ENCODE measurements at places on chromosomes 5 and 9.

DNA sequence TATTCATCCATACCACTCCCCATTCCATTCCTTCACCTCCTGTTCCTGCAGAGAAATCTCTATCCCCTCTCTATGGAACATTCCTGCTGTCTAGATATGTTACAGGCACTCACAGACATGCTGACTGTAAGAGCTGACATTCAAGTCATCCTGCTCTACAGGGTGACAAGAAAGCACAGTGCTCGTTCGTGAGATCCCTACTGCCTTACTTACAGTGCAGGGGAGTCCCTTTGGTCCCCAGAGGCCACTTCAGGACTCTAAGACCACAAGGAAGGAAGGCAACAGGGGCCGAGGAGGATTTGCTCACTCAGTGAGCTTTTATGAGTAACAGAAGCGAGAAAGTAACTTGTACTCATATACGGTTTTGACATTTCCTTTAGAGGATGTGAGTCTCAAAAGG, 110.5 kb downstream of the GAS1 start:
- DNase-seq: no peak

DNA sequence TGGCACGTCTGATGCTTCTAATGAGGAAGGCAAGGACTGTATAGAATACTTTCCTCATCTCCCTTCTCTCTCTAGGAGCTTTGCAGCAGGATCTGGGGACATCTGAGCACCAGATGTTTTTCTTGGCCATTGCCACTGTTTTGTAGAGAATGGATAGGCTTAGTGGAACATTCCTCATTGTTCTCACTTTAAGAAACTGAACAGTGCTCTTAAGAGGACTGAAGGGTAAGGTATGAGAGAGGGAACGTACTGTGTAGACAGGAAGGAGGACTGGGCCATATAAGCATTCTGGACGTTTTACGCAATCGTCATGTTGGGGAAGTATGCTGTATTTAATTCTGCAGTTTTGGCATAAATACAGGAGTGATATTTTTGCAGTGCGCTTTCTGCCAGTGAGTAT, 70.6 kb downstream of the SMARCA2 start:
- no peak for DNase-seq

- DNase-seq: no peak
These were observed 476.6 kb upstream of the WWC1 start for GRCh38 chr5:167814828-167815227.

DNA sequence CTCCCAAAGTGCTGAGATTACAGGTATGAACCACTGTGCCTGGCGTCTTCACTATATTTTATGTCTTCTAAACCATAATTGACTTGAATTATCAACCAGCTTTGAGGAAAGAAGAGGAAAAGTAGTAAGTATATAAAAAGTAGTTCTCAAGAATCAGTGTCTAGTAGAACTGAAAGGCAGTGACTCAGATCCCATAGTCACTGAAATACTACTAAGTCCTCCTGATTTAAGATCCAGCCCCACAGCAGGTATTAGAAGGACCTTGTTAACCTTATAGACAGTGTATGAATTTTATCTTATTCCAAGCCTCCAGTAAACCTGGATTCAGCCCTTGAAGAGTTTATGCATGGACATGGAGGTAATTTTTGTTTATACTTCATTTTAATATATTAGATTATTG, 31.5 kb downstream of the LNPEP start:
- no peak for DNase-seq

- DNase-seq: no peak
These were observed 253.2 kb downstream of the CDH18 start for GRCh38 chr5:19734776-19735175.

DNA sequence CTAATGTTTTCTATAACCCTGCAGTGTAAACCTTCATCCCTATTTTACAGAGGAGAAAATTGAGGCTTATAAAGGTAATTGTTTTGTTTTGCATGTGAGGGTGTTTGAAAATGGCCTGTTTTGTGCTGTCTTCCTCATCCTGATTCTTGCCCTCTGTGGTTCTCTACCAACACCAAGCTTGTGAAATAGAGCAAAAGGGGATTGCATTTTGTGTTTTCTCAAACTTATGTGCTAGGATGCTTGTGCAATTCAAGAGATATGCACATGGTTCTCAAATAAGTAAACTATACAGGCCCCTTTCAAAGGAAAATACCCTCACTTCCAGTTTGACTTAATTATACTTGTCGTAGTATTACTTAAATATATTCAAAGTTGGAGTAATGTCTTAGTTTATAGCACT, 17.2 kb downstream of the PAM start:
- no peak for DNase-seq

Data from urinary bladder (tissue), 4 donors.